ENCODE measurements at places on chromosomes 2 and 18.

DNA sequence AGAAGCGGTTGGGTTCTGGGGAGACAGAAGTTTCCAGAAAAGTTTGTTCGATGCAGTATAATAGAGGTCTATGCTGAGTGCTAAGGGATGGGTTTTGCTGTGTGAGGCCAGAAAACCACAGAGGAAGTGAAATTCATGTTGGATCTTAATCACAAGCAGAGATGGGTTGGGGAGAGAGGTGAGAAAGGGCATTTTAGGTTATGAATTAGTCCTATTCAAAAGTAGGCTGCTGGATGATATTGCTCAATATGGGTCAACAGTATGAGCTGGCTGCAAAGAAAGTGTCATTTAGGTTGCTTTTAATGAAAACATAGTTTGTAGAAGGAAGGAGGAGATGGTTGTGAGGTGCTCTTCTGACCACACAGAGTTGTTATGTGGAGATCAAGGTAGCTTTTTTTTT, 118.8 kb upstream of the LHCGR start:
- no peak for DNase-seq

DNA sequence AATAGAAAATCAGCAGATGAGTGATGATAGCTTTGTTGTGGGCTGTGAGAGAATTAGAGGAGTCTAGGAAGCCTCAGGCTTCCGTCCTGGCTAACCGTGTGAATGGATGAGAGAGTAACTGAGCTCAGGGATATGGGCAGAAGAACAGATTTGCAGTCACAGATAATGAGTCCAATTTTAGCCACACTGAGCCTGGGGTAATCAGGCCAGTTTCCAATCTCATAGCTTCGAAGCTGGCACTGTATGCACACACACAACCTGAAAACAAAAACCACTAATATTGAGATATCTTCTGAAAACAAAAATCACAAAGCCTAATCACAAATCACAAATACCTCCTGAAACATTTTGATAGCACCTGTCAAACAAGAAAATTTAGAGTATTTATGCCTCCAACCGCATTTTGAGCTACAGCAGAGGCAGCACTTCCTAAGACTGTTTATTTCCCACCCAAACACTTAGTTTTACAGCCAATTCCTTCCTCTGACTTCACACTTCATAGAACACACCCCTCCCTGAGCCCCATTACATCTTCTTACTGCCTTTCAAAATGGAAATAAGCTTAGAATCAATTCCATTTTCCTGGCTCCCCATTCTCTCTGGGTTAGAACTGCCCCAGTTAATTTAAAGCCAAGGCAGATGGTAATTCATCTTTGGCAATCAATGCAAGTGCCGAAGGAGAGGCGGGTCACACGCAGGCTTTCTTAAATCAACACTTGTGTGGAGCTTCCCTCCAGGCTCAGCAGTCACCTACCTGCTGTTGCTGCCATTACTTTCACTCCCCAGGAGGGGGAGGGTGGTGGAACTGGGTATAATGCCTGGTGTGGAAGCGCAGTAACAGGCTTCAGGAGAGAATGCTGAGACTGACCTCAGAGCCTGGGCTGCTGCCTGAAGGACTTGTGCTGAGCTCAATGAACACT, 18.9 kb downstream of the TTR start:
- peak; percentile 33 for DNase-seq

GRCh38 chr18:50832754-50833153, 12.9 kb upstream of the MRO start:
- DNase-seq = no peak

DNA sequence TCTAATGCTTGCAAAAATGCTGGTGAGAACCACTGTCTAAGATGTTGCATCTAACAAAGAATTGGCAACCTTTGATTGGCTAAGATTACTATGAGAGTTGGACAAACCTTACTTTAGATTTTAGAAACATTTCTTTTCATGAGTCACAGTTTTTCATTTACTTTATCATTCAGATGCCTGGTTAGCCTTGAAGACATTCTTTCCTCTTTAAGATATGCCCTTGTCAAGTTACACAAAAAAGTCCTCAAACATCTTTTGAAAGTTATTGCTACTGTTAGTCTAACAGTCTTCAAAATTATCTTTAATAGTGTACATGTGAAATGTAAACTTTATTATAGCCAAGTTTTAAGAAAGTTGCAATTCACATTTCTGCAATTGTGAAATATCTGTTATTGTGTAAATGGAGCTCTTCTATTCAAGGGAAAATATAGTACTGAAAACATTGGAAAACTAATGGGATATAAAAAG, 276.3 kb downstream of the RND3 start:
- no peak for DNase-seq

DNA sequence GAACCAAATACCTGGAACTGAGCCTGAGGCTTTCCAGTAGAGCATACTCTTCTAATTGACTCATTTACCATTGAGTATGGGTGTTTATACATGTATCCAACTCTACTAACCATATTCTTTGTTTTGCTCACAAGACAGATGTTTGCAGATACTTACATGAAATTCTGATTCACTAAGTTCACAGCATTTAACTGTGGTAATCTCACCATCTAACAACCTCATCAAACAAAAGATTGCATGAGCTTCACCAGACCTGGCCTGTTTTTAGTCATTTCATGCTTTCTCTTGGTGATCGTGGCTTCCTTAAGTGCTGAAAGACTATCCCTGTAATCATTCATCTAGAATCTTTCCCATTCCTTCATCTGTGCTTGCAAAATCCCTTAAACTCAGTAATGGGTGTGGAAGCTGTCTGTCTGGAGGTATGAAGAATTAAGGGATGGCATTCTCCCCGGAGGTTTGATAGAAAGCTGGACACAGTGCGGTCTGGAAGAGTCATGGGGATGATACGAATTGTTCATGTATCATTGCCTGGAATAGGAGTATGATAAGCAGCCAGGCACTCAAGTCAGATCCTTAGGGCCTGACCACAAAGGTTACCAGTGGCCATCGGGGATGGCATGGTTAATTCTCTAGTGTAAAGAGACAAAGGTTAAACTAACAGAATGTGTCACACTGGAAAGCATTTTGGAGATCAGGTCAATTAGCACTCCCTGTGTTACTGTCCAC, 42.0 kb upstream of the IL1R1 start:
- DNase-seq = no peak

DNA sequence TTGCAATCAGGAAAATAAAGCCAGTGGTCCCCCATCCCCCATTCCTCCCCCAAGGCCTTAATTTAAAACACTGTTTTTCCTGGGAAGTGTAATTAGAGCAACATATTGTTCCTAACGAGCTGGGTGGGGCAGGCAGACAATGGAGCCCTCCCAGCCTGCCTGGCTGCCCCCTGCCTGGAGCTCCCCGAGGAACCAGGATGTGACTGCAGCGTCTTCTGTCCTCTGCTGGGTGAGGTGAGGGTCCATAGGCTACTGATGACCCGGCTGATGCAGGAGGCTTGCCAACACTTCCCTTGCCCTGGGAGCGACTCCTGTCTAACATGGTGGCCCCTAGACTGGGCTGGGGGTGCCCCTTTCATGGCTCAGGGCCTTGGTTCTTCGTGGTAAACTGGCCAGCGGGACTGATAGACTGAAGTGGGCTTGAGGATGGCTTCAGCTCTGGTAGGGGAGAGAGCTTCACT, 152.4 kb downstream of the DYSF start:
- DNase-seq = peak; percentile 32

- no peak for DNase-seq
These were observed 136.0 kb upstream of the SIX2 start for GRCh38 chr2:45145073-45145899.

DNA sequence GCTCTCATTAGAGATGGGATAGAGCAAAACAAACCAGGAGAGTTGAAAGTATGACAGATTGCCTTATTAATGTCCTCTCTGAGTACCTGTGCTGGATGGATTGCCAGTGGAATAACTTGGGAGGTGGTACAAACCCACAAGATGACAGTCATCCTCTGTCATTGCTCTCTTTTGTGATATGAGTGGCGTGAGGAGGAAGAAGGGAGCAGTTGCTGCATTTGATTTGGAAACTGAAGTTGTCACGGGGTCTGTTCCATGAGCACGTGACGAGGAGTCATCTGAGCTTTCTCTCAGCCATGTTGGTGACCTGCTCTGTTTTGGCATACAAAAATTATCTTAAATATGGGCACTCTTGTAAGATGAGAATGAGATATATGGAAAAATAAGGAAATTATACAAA, 204.9 kb downstream of the FAM210A start:
- DNase-seq = no peak

DNA sequence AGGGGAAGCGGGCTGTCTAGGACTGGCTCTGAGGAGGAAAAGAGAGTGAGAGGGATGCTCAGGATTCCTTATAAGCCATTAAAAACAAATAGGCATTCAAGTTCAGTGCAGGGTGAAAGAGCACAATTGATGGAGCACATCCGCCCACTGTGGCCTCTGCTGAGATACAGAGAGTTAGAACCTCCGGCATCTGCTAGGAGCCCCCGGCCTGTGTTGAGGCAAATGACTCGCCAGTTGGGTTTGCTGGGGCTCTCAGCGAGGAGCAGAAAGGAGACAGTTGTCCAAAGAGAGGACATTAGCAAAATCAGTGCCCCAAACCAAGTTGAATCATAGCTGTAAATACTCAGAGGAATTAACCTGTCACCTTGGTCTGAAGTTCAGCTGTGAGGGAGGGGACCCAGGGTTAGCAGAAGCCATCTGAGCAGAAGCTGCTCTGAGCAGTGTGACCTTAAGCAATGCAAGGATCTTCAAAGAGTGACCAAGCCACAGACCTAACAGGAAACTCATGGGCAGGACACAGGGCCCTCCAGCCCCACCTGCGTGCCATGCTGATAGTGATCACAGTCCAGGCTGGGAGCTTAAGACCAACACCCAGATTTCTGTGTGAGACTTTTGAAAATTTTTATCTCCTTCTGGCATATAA, 23.3 kb upstream of the IL18RAP start:
- DNase-seq = no peak

DNA sequence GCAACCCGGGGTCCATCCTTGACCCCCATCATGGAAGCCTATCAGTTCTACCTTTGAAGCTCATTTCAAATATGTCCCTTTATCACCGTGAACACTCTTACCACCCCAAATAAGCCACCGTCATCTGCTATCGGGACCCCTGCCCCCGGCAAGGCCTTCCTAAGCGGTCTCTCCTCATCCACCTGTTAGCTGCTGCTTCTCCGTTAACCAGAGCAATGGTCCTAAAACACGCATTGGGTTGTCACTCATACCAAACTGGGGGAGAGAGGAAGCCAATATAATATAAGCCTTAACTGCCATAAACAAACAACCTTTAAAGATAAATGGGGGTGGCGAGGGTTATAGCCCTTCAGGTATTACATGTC, 680 bp downstream of the ASNSD1 start:
- DNase-seq = no peak

DNA sequence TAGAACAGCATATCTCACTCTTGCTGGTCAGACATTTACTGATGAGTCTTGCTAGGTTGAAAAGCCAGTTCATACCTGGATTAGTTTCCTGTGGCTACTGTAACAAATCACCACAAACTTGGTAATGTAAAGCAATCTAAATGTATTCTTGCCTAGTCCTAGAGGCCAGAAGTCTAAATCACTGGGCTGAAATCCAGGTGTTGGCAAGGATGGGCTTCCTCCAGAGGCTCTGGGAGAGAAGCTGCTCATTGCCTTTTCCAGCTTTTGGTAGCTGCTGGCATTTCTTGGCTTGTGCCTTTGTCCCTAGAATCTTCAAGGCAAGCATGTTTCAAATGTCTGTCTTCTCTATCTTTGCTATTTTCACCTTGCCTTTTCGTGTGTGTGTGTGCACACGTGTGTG, 62.3 kb upstream of the MAP4K3 start:
- no peak for DNase-seq

GRCh38 chr2:153770359-153770991, 101.2 kb upstream of the GALNT13 start:
- no peak for DNase-seq

DNA sequence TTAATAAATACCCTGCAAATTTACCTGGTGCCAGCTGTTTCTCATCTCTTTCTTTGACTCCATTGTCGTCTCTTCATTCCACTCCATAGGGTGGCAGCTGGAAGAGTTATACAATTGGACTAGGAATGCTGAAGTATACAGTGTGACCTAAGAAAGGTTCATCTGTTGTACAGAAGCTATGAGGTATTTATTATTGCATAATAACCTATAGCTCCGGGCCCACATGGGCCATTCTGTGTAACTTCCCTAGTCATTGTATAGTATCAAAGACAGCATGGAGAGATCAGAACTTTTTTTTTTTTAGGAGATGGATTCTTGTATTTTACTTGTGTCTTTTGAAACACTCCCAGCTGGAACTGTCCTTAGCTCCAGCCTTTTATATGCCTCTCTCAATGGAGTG, 26.2 kb downstream of the BMP10 start:
- no peak for DNase-seq

GRCh38 chr2:235595422-235596010, 101.7 kb downstream of the AGAP1 start:
- DNase-seq = peak; percentile 76

DNA sequence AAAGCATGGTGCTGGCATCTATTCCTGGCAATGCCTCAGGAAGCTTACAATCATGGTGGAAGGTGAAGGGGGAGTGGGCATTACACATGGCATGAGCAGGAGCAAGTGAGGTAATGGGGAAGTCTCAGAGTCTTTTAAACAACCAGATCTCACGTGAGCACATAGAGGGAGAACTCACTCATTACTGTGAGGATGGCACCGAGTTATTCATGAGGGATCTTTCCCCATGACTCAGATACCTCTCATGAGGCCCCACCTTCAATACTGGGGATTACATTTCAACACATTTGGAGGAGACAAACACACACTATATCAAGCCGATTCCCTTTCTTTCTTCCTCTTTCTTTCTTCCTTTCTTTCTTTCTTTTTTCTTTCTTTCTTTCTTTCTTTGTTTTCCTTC, 47.9 kb upstream of the FANCL start:
- no peak for DNase-seq

- no peak for DNase-seq
These were observed 505.8 kb upstream of the NRP2 start for GRCh38 chr2:205176546-205176945.

GRCh38 chr2:71303849-71304248, 27.7 kb upstream of the ZNF638 start:
- no peak for DNase-seq

DNA sequence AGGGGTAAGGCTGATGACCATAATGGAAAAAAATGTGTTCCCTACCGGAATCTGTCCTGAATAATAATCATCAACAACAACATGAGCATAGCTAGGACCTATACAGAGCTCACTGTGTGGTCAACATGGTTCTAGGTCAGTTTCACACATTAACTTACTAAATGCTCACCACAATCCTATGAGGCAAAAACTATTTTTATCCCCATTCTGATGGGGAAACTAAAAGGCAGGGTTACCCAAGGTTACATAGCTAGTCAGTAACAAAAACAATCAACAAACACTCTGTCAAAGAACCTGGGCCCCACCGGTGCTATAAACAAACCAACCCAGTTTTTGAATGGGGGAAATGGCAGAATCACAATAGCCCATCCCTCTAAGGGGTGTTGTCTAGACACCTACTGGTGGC, 40.1 kb downstream of the AOX1 start:
- DNase-seq = no peak

DNA sequence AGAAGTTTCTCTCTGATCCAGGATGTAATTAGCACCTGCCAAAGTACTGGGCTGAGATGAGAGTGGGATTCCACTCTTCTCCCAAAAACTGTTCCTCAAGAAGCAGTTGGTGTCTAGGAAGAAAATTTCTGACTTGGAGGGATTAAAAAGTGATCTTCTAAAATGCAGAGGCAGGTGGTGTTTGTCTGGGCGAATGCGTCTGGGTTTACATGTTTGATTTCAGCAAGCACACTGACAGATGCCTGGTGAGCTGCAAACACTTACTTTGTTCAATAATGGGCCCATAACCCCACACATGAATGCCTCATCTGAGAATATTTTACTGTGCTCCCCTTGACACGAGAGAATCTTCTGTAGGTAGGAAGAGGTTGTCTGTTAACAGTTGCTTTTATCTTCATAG, 24.3 kb upstream of the KCNF1 start:
- no peak for DNase-seq

GRCh38 chr2:73111073-73112025, 1.4 kb downstream of the RAB11FIP5 start:
- peak; percentile 44 for DNase-seq

All from left hindlimb (tissue), 1 donor.